ENCODE measurements at places on chromosomes 2 and 18.

DNA sequence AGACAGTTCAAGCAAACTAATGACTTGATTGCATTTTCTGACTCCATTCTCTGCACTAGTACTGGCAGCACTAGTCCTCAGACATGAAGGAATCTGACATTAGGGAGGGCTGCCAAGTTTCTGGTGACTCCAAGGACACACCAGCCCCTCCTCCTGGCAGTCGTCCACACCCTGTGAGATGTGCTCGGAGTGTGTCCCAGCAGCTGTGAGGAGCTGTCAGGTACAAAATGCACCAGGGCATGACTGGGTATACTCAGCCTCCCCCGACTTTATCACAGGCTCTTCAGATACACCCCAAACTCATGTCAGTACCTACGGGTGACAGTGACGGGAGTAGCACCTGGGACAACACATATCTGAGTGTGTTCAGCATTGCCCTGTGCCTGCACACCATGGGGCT lies 43.1 kb downstream of the EDAR start:
- DNase-seq = no peak

GRCh38 chr2:200627110-200627770 lies 41.4 kb downstream of the AOX1 start:
- DNase-seq = no peak

GRCh38 chr18:59763541-59764136 lies 66.4 kb upstream of the CCBE1 start:
- DNase-seq = no peak

DNA sequence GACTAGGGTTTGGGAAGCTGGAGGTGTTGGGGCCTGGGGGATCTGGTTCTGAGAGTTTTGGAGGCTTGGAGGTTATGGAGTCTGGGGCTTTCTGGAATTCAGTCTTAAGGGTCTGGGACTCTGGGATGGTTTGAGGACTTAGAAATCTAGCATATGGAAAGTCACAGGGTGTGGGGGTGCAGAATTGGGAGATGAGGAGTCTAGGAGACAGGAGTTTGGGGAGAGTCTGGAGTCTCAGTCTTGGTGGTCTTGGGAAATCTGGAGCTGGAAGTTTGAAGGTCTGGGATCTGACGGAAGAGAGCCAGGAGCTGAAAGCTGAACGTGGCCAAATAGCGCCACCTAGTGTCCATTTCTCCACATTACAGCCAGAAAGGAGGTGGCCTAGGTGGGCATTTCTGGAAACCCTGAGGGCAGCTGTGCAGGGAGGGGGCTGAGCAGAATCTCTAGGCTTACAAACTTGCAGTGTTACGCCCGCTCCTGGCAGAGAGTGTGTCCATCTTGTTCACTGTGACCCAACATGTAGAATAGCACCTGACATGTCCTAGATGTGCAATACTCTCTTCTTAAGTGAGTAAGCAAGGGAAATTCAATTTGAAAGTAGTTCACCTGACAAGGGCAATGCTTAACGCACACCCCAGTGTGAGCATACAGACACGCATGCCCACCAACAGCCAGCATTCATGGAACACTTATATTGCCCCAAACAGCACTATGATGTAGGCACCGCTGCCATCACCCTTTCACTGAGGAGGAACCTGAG lies 204.8 kb downstream of the TFCP2L1 start:
- DNase-seq = peak; percentile 15

DNA sequence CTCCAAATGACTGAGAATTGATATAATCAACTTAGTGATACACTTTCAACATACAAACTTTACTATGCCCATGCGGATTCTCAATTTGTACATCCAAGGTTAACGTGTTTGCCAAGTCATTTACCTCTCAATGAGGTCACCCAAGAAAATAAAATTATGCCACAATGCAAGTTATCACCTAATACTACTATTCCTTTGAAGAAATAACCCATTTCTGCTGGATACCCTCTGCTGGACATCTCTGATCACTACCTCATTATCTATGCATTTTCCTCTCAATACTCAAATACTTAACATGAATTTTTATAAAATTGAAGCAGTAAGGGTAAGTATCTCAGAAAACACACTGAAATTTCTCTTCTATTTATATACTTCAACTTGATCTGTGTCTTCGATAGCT lies 12.7 kb downstream of the HNRNPLL start:
- DNase-seq = no peak

DNA sequence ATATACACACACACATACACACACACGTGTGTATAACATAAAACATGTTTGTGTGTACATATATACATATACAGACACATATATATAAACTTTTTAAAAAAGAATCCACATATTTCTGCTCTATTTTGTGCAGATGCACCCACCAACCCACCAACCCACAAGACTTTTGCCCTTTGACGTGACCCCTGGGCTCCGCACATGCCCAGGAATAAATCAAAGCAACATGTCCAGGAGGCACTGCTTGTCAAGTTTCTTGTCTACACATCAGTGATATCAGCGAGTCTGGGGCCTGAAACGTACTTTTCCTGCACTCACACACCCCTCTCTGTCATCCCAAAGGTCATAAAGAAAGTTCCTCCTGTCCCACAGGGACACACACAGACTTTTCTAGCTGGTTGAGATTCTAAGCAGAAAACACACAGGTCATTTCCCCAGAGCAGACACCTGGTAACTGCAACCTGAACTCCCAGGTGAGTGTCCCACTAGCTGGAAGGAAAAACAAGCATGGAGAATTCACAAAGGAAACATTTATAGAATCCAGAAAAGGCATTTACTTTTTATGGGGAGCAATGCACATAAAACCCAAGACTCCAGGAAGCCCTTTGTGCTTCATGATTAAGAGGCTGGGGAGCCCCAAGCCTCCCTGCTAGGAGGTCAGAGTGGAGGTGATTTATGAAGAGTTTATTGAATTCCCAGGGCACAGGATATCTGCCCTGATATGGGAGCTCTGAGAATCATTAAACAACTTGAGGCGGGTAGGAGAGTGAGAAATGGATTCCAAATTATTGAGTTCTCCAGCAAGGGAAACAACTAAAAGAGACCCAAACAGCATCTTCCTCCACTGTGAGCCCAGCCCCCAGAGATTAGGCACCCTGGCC lies 211.6 kb downstream of the MGAT5 start:
- DNase-seq = no peak

- DNase-seq = no peak
Measured at GRCh38 chr2:226002438-226002837, 602.9 kb downstream of the NYAP2 start.
